HepG2 (cell line): ENCODE measurements at places on chromosomes 6 and 20. TPM values are rescaled to one million over a fixed set of nuclear protein-coding genes. Genes with fewer than 3 reads are reported as not detected.

GRCh38 chr6:27888566-27888965, 23.6 kb downstream of the OR2B2 start:
- no peak for DNase-seq
- peaks cover 40% of the 10 kb centered on the region for H3K4me1 ChIP-seq
- no peaks in the 10 kb centered on the region for H3K36me3 ChIP-seq
- no peak overlapping the region for H3K4me3 ChIP-seq
- no peak overlapping the region for H3K27ac ChIP-seq

GRCh38 chr6:125153391-125154117, at the start of gene TPD52L1:
TPD52L1 (plus strand) TSS chr6:125153773; CDS start chr6:125153952, 179 bp downstream.
- H3K4me3 ChIP-seq: peak within 1 kb of the TSS; percentile 55
- peaks cover 3% of the 10 kb centered on the region; the same call in 1 of the 2 replicates for H3K27me3 ChIP-seq
- peaks cover 11% of the 10 kb centered on the region for H3K4me1 ChIP-seq
- peak; percentile 66 for DNase-seq
- H3K36me3 ChIP-seq: no peaks in the 10 kb centered on the region
- H3K27ac ChIP-seq: no peak within 1 kb of the TSS

DNA sequence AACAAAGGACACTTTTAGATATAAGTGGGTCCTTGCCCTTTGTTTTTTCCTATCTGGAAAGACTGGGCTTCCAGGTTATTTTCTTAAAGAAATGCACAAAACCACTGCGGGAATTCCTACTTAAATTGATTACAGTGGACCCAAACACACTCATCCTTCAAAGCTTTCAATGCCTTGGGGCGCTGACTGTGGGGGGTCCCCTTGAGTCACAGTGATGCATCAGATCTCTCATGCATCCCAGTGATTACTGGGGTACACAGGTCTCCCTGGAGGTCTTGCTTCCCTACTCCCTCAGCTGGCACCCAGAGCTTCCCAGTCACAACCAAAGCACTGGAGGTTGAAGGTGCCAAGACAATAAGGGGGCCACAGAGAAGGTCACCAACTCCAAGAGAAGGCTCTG, 20.7 kb downstream of the ABHD12 start:
- H3K36me3 ChIP-seq: no peaks in the 10 kb centered on the region; the same call in 1 of the 2 replicates
- no peak overlapping the region for H3K4me3 ChIP-seq
- H3K27me3 ChIP-seq: no peaks in the 10 kb centered on the region
- no peak overlapping the region for H3K27ac ChIP-seq
- no peak for DNase-seq
- peaks cover 7% of the 10 kb centered on the region; the same call in 1 of the 2 replicates for H3K4me1 ChIP-seq

DNA sequence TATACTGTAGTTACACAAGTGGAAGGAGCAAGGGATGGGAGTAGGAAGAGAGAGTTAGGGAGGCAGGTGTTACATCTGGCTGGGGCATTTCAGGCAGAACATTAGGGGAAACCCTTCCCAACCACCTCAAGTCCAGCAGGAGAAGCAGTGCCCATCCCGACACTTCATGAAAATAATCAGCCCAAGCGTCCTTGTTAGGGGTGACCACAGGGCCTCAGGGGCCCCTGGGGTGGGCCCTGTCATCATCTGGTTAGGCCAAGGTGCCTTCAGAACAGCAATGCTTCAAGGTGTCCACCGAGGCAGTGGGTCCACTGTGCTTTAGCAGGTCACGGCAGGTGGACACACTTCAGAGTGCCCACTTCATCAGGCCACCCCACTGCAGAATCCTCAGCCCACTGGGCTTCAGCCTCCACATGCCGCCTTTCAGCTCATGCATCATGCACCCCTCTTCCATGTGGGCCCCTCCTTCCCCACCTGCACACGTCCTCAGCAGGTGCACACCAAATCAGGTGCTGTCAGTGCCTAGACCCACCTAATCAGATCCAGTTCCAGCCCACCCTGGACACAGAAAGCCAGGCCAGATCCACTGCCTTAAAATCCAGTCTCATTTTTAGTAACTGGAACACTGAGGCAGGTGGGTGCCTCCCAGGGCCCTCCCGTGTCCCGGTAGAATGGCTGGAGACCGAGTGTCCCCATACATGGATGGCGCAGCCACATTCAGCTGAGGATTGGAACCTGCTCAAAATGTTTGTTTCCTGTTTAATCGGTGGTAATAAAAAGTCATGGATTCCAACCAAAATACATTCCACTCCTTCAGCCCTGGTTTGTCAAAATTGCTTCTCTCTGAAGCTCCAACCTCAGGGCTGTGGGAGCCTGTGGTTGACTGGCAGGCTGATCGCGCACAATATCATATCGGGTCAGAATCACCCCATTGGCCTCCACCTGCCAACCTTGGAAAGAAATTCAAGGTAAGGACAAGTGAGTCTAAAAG, 99.5 kb downstream of the ANKRD60 start:
- no peak for DNase-seq
- no peak overlapping the region for H3K27ac ChIP-seq

DNA sequence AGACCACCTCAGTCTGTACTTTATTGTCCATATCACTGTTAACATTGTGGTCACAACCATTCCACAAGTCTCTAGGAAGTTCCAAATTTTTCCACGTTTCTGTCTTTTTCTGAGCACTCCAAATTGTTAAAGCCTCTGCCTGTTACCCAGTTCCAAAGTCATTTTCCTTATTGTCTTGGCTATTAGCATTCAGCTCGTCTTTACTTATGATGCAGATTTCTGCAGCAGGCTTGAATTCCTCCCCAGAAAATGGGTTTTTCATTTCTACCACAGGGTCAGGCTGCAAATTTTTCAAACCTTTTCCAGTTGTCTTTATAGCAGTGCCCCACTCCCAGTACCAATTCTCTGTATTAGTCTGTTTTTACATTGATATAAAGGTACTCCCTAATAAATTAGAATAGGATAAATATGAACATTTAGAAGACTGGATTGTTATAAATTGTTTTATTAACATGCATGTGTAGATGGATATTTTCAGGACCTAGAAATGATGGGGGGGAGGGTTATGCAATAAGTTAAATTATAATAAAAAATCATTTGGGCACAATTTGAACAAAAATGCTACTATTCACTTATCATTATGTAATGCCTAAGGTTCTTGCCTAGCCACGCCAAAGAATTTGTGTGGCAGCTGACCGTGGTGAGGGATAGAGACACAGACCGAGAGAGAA, 595.3 kb upstream of the ADGRB3 start:
- no peak overlapping the region for H3K4me3 ChIP-seq
- H3K36me3 ChIP-seq: no peaks in the 10 kb centered on the region
- H3K27ac ChIP-seq: no peak overlapping the region
- no peaks in the 10 kb centered on the region for H3K4me1 ChIP-seq
- DNase-seq: no peak

GRCh38 chr20:44034451-44034850, 119.8 kb downstream of the TOX2 start:
- H3K27ac ChIP-seq: no peak overlapping the region
- H3K27me3 ChIP-seq: peaks cover 8% of the 10 kb centered on the region; the same call in 1 of the 2 replicates
- no peaks in the 10 kb centered on the region for H3K36me3 ChIP-seq
- no peaks in the 10 kb centered on the region for H3K4me1 ChIP-seq
- H3K4me3 ChIP-seq: no peak overlapping the region

- no peaks in the 10 kb centered on the region for H3K36me3 ChIP-seq
- peaks cover 87% of the 10 kb centered on the region for H3K27me3 ChIP-seq
- H3K4me1 ChIP-seq: no peaks in the 10 kb centered on the region
- no peak for DNase-seq
Measured at GRCh38 chr6:170232186-170233002, 58.5 kb downstream of the DLL1 start.

DNA sequence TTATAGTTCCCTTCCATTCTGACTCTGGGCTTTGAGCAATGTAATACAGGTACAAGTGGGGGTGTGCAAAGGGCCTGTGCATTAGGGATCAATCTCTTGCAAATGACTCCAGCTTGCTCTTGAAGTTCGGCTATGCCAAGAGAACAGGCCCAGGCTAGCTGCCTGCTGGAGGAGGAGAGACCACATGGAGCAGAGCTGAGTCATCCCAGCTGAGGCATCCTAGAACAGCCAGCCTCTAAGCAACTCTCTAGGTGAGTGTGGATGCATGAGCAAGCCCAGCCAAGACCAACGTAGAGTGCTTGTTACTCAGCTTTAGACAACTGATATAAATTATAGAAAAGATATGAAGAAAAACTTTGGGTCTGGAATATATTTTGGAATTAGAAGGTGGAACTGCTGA, 47.6 kb upstream of the RBM24 start:
- H3K36me3 ChIP-seq: no peaks in the 10 kb centered on the region
- no peak overlapping the region for H3K27ac ChIP-seq
- no peaks in the 10 kb centered on the region for H3K27me3 ChIP-seq
- H3K4me1 ChIP-seq: no peaks in the 10 kb centered on the region
- peak; percentile 12 for DNase-seq

GRCh38 chr20:58716476-58717277, 24.1 kb downstream of the NPEPL1 start:
- H3K4me1 ChIP-seq: peaks cover 23% of the 10 kb centered on the region
- no peak overlapping the region for H3K4me3 ChIP-seq
- DNase-seq: peak; percentile 53
- H3K27me3 ChIP-seq: peaks cover 22% of the 10 kb centered on the region

DNA sequence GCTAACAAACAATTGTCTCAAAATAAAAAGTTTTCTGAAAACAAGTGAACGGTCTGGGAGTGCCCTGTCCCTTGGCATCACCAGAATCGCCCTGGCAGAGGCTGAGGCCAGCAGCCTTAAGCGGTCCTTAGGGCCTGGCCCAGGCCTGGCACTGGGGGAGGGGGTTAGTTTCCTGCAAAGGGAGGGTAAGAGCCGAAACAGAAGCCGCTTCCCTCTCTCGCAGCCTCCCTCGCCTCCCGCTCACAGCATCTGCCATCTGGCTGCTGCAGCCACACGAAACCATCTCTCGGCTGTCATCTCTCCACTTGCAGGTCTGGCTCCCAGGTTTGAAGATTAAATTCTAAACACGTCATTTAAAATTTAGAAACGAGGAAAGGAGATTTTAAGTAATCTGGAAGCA, 31.5 kb downstream of the PMEPA1 start:
- no peak for DNase-seq
- H3K36me3 ChIP-seq: no peaks in the 10 kb centered on the region
- H3K27ac ChIP-seq: no peak overlapping the region
- H3K27me3 ChIP-seq: peaks cover 12% of the 10 kb centered on the region

DNA sequence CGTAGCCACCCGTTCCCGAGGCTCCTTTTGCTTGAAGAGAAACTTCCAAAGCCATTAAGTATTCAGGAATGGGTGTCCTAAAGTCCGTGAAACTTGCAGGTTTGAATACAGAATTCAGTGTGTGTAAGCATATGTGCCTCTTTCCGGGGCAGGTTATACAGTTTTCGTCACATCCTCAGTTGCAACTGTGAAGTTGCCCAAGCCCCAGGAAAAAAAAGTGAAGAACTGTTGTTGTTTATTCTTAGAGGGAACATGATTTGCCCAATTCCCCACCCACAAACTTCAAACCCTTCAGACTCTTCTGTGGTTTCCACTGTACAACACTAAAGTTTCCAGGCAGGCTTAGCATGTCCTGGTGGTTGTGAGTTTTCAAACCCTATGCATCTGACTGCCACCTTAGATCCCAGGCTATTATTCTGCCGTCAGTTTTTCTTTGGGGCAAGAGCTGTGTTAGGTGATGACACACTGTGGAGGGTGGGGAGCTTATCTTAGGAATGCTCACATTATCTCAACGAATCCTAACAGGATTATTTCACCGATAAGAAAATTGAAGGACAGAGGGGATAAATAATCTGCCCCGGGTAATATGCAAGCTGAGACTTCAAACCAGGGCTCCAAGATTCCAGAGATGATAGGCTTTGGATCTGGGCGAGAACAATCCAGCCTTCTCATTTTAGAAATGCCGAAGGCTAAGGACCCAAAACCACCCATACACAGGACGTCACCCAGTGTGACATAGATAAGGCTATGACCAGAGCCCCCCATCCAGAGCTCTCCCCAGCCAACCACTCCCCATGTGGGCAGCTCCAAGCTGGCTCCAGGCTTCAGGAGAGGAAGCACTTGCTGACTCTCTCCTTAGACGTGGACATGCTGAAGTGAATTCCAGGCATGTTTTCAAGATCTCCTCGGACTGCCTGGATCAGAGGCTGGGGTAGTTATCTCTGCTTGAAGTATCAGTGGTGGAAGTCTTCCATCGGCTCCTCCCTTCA, 81.7 kb upstream of the AFDN start:
- no peak overlapping the region for H3K4me3 ChIP-seq
- peaks cover 51% of the 10 kb centered on the region for H3K4me1 ChIP-seq
- H3K27me3 ChIP-seq: no peaks in the 10 kb centered on the region
- H3K27ac ChIP-seq: no peak overlapping the region

GRCh38 chr20:19403549-19403948, 191.1 kb downstream of the SLC24A3 start:
- no peaks in the 10 kb centered on the region for H3K4me1 ChIP-seq
- H3K27me3 ChIP-seq: no peaks in the 10 kb centered on the region
- DNase-seq: no peak
- no peaks in the 10 kb centered on the region for H3K36me3 ChIP-seq
- no peak overlapping the region for H3K27ac ChIP-seq
- no peak overlapping the region for H3K4me3 ChIP-seq

DNA sequence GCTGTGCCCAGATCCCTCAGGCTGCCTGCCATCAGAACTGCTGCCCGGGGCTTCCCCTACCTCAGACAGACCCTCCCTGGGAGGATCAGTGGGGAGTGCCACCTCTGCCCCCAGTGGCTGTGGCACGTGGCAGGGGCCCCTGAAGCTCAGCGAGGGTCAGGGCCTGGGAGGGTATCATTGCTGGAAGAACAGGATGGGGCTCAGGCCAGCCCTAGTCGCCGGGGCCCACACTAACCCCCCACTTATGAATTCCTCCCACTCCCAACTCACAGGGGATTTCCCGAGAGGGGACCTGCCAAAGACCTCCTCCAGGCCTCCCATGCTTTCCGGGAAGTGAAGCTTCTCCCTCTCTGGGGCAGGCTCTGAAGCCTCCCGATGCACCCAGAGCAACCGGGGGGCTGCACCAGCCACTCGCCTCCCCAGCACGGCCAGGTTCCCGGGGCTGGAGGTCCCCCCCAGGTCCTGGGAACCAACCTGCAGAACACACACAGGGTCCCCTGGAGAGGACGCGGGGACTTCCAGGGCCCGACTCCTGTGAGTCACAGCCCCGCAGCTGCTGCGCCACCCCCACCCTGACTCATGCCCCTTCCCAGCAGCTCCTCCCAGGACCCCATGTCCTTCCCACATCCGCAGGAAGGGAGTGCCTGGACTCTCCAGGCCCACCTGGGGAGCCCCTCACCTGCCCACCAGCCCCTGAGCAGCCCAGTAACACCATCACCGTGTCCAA, 2.5 kb downstream of the TNFRSF6B start:
- H3K36me3 ChIP-seq: peaks cover 2% of the 10 kb centered on the region
- no peak overlapping the region for H3K4me3 ChIP-seq
- no peak overlapping the region for H3K27ac ChIP-seq
- DNase-seq: no peak
- H3K4me1 ChIP-seq: peaks cover 21% of the 10 kb centered on the region

The GCM1 gene
- total RNA-seq: 0.13 and 0.18 TPM in 2 replicates

The SOBP gene
- 5.0 and 6.9 TPM in 2 replicates for total RNA-seq

The OXT gene
- total RNA-seq: not detected in 2 replicates

The PLG gene
- 3.9 and 10.7 TPM in 2 replicates for total RNA-seq

The RBPJL gene
- not detected in 2 replicates for total RNA-seq

The SLC22A2 gene
- total RNA-seq: not detected in 2 replicates

The GINS1 gene
- total RNA-seq: 59.9 and 74.6 TPM in 2 replicates

The C6orf15 gene
- not detected in 2 replicates for total RNA-seq
